ENCODE measurements at places on chromosomes 1 and 21.

DNA sequence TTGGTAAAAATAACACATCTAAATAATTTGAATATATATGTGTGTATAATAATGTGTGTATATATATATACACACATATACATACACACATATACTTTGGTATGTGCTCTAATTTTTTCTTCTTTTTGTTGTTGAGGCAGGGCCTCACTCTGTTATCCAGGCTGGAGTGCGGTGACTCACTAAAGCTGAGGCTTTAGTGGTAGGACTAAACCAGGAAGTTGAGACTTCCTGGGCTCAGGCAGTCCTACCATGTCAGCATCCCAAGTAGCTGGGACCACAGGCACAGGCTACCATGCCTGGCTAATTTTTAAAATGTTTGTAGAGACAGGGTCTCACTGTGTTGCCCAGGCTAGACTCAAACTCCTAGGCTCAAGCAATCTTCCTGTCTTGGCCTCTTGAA is 46.7 kb upstream of the CXADR start:
- DNase-seq: no peak

DNA sequence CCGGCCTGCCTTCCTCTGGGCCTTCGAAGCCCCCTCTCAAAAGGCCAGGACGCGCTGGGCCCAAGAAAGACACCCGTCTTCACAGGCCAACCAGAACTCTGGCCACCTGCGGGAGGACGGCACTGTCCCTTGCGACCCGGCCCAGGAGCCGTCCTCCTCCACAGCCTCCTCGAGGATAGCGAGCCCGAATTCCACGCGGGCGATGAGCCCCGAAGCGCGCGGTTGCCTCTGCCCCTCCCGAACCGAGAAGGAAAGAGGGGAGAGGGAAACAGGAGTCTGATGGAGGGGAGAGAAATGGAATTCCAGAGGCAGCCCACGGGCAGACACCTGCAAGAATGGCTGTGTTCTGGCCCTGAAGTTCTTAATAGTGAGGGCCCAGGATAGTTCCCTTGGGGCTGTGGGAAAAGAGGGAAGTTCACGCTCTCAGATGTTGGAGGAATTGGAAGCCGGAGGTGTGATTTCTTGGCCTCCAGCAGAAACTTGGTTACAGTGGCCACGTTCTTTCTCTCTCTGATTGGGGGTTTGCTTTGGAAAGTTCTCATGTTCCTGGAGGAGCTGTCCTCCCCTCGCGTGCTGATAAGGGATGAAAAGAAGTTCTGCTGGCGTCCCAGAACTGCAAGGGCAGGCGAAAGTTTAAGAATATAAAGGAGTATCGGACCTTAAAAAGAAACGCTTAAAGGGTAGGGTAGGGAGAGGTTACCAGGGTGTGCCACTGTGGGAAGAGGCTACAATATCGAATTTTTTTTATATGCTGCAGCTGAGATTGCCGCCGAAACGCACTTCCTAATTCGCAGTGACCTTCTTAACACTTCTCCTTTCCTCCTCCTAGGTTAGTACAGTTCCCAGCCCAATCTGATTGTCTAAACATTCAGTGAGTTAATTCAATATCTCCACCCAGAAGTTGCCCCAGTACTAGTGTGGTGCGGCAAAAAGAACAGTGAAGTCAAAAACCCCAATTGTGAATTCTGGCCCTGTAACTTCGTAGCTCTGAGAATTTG is 5.8 kb upstream of the SLC44A5 start:
- DNase-seq: peak; percentile 75

DNA sequence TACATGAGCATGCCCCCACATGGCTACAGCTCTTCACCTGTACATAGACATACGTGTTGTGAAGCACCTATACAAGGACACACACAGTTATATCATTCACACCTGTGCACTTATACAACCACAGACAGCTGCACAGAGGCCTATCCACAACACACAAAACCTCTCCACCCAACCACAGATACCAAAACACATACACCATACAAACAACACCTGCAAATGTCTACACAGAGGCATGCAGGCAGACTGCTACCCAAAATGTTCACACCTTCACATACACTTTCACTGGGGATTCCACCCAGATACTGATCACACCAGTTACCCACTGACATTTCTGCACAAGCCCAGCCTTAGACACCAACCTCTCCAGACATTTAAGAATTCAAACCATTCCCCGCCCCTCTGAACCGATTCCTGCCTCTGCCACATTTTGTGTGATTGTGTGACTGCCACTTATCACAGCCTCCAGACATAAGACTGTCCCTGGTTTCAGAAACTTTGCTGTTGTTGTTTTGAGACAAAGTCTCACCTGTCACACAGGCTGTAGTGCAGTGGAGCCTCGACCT is 2.0 kb downstream of the C1orf232 start:
- DNase-seq: no peak

- DNase-seq: peak; percentile 66
These were observed 19.1 kb downstream of the NME7 start for GRCh38 chr1:169348383-169349036.

GRCh38 chr1:54152696-54153095 is at the start of gene CDCP2:
Gene CDCP2 (minus strand): TSS chr1:54153000. CDS start chr1:54152922, 78 bp downstream.
- DNase-seq: no peak

DNA sequence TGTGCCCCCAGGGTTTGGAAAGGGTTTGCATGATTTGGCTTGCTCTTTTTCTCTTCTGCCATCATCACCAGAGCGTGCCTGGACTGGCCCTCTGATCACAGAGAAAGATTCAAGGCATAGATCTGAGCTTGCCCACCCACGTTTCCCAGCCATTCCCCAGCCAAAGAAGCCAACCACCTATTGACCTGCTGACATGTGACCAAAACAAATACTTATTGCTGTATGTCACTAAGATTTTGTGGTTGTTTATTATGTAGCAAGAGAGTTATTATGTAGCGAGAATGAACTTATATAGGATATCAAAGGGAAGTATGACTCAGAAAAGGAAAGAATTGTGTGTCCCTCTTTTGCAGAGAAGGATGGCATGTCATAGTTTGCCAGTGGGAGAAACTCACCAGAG is 59.9 kb downstream of the UBE2U start:
- DNase-seq: no peak

- no peak for DNase-seq
These were observed 7.5 kb downstream of the S100A11 start for GRCh38 chr1:152029144-152029928.

- DNase-seq: no peak
These were observed 54.9 kb downstream of the KCNK1 start for GRCh38 chr1:233668725-233669294.

- DNase-seq: no peak
These were observed 37.4 kb downstream of the FCER1A start for GRCh38 chr1:159339536-159339935.

GRCh38 chr1:205060746-205061145 is 17.7 kb downstream of the CNTN2 start:
- no peak for DNase-seq
